ENCODE measurements at places on chromosomes 12 and 14.

- DNase-seq, result no peak
Observed at GRCh38 chr14:67396381-67396970, 15.5 kb downstream of the PLEK2 start.

DNA sequence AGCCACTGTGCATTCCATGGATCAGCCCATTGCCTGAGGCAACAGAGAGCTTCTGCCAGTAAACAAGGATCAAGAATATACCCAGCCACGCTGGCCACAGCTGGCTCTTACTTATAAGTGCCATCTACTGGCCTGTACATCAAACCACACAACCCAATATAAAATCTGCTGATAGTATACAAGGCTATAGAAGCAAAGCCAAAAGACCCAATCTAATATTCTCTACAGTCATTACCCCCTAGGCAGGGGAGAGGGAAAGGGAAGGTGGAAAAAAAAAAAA is 4.4 kb upstream of the FAM186B start:
- no peak for DNase-seq

- DNase-seq, result no peak
Observed at GRCh38 chr14:67573228-67574010, 26.6 kb downstream of the PIGH start.

DNA sequence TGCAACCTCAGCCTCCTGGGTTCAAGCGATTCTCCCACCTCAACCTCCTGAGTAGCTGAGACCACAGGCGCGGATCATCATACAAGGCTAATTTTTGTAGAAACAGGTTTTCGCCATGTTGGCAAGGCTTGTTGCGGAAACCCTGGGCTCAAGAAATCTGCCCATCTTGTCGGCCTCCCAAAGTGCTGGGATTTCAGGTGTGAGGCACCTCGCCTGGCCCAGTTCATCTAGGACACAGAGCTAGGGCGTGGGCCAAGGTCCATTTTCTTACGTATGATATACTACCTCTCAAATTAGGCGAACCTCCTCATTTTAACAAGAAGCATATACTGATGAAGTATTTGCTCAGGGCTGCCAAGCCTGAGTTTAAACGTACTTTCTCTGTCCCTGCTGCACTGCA is 2.1 kb downstream of the RPS29 start:
- DNase-seq, result no peak

DNA sequence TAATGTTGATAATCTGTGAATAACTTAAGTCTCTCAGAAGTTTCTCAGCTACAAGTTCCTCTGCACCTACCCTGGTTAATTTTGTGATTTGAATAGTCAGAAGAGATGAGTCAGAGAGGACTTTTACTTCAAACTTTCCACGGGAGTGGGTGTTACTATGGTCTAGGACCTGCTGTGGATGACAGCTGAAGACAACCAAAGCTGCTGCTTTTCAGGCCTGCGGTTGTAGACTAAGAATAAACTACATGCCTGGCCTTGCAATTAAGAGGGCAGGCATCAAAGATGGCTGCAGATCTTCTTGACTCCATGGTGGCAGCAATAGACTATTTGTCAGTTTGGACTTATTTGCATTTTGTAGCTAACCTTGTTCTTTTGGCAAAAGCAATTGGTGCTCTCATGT is 227.1 kb upstream of the KRR1 start:
- DNase-seq, result peak; percentile 34

- DNase-seq, result no peak
Observed at GRCh38 chr12:111352296-111352993, 16.4 kb downstream of the PHETA1 start.

Data from cardiac fibroblast (primary cell).